ENCODE measurements at places on chromosomes 12 and 14.
A peak's percentile ranks its signal among the peaks of the same experiment; 100 is the strongest.

DNA sequence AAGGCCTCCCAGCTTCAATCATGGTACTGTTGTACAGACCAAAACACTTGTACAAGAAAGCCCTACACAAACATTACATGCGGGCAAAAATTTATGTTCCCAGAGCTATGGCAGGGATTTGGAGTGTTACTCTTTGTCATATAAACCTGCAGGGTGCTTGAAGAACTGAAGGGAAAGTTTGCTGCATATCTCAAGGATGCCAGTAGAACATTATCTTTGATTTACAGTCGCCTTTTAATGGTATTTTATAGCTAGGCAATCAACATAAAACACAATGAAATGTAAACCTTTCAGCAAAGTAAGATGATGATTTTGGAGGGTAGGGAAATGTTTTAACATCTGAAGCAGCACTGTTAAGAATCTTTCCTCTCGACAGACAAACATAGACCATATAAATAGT lies 305.6 kb downstream of the KCNH5 start:
- no peak for DNase-seq

- peak; percentile 21 for DNase-seq
Measured at GRCh38 chr14:61132336-61132735, 148.8 kb downstream of the TMEM30B start.

- no peak for DNase-seq
Measured at GRCh38 chr12:67911275-67911600, 78.0 kb upstream of the IFNG-AS1 start.

GRCh38 chr12:121246893-121247557 lies 37.1 kb downstream of the P2RX4 start:
- no peak for DNase-seq

GRCh38 chr12:14936224-14936861 lies 2.0 kb downstream of the ERP27 start:
- DNase-seq = no peak

- DNase-seq = peak; percentile 66
Measured at GRCh38 chr14:103456167-103456835, 66.3 kb downstream of the CKB start.

- no peak for DNase-seq
Measured at GRCh38 chr12:28683366-28683765, 465.7 kb upstream of the FAR2 start.

GRCh38 chr12:129701631-129702101 lies 202.2 kb downstream of the TMEM132D start:
- DNase-seq = no peak

DNA sequence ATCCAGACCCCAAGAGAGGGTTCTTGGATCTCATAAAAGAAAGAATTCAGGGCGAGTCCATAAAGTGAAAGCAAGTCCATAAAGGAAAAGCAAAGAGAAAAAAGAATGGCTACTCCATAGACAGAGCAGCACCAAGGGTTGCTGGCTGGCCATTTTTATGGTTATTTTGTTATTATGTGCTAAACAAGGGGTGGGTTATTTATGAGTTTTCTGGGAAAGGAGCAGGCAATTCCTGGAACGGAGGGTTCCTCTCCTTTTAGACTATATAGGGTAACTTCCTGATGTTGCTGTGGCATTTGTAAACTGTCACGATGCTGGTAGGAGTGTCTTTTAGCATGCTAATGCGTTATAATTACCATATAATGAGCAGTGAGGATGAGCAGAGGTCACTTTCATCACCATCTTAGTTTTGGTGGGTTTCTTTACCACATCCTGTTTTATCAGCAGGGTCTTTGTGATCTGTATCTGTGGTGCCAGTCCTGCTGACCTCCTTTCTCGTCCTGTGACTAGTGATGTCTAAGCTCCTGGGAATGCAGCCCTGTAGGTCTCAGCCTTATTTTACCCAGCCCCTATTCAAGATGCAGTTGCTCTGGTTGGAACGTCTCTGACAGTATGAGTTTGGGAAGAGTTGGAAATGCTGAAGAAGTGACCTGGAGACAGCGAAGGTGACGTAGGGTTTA lies 100.5 kb downstream of the ZNF664 start:
- DNase-seq = no peak

DNA sequence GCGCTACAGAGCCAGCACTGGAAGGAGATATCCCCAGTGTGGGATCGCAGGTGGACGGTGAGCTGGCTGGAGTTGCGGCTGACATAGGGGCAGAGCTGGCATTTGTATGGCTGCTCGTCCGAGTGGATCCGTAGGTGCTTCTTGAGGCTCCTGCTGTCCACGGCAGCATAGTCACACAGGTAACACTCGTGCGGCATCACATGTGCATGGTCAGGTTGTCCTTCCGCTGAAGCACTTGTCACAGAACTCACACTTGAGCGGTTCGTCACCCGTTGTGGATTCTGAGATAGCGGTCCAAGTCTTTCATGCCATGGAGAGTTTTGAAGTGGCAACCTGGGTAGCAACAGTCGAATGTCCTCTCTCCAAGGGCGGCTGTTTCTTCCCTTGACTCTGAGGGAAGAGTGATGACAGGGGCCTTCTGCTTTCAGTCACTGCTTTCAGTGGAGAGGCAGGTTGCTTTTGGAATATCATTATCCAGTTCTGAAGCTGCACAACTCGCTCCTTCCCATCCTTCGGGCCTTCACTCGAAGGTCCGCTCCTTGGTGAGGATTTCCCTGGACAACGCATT lies 37.0 kb upstream of the SAV1 start:
- no peak for DNase-seq

DNA sequence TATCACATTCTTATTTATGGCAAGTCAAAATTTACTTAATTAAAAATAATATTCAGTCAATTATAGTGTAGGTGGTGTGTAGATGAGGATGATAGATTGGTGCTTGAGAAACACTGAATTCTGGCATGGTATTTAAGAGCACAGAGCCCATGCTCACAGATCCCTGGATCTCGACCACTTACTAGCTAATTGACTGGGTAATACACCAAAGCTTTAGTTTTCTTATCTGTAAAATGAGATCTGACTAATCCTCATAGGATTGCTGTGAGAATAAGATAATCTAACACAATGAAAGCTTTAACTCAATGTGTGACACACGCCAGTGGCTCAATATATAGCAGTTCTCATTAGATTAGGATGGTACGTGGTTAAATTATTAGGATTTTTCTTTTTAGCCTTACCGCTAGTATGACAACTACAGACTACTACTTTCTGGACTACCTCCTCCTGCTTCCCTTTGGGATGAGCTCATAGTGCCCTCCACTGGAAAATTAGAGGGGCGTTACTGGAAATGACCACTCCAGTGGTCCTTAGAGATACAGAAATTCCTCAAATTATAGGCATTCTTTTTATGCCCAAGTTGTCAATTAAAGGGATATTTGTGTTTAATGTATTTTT lies 482.8 kb upstream of the TBX3 start:
- DNase-seq = peak; percentile 59

DNA sequence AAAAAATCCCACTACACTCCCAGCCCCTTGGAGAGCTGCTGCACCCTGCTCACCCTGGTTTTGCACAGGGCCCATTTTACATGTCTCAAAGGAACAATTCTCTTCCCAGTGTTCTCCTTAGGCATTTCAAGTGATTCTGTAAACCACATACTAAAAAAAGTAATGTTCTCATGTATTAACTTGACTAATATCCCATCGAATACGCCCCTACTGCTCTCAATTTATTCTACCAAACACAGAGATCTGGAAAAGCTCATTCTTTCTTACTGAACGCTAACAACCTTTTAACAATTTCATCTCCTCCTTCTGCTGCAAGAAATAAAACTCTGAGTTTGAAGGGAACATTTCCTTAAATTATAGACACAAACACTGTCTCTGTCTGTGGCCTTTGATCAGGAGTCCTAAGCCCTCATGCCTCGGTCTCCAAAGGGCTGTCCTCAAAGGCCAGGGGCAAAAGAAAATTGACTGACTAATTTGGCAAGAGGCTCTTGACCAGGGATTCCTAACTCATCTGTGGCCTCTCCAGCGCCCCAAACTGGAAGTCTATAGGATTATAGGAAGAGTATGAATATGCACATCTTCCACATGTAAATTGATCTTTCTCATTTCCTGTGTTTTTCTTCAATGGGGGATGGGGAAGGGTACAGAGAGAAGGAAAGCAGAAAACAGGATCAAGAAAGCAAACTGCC lies 17.1 kb upstream of the TSPAN11 start:
- peak; percentile 13 for DNase-seq

DNA sequence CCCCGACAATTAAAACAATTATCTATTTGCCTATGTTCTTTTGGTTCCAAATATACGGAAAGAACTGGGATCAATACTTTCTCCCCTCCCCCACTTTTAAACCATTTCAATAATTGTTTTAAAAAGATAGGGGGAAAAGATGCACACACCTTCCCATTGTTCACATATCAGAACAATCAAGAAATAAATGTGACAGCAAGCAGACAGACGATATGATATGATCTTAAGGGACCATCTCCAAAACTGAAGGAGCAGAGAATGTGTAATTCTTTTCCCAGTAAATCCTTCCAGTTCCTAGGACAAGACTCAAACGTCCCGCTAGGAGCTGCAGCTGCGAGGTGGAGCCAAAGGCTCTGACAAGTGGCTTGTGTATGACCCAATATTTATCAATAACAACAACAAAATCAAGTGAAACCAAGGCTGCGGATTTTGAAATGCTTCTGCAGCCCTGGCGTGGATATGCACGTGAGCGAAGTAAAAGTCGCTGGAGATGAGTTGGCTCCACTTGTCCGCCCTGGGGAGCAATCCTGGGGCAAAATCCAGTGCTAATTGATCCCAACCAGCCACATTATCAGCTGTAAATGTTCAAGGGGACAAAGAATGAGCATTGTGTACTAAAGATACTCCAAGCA lies 8.2 kb upstream of the FOXG1 start:
- DNase-seq = no peak

DNA sequence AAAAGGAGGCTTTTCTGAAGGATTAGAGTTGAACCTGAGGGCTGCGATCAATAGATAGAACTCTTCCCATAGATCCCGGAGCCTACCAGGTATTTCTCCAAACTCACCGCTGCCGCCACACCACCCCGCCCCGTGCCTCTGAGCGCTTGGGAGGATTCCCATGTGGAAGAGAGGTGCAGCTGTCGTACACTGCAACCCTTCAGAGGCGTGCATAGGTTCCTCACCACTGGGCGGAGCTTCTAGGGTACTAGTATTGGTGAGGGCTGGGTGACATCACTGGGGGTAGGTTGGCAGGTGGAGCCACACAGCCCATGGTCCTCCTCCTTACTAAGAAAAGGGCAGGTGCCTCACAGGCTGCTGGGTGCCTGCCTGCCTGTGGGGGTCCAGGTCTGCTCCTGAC lies 127.0 kb downstream of the TSPAN9 start:
- DNase-seq = no peak

- no peak for DNase-seq
Measured at GRCh38 chr12:15439459-15439858, 117.2 kb downstream of the PTPRO start.

DNA sequence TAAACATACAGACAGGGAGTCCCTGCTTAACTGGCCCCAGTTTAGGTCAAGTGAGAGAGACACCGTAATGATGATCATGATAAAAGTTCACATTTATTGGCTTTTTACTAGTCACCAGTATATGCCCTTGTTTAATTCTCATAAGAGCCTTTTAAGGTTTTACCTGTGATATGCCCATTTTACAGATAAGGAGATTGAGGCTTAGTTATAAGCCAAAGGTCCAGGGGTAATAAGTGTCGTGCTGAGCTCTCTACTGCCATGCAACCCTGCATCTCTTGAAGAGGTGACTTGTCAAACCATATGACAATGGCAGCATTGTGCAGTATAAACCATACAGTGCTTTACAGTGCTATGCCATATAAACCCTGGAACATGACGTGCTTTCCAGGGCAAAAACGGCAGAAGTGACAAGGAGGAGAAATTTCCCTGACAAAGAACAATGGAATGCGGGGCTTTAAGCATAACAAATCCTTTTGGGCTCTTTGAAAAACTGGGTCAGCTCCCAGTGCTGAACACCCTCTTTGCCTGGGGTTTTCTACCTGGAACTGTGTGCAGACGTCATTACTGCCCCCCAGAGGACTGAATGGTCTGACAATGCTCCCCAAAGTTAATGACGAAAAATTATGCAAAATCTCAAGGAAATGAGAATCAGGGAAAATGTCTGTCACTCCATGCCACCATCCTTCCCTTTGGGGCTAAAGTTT lies 59.7 kb upstream of the C14orf132 start:
- DNase-seq = no peak

GRCh38 chr12:479161-479560 lies 19.4 kb downstream of the B4GALNT3 start:
- no peak for DNase-seq

DNA sequence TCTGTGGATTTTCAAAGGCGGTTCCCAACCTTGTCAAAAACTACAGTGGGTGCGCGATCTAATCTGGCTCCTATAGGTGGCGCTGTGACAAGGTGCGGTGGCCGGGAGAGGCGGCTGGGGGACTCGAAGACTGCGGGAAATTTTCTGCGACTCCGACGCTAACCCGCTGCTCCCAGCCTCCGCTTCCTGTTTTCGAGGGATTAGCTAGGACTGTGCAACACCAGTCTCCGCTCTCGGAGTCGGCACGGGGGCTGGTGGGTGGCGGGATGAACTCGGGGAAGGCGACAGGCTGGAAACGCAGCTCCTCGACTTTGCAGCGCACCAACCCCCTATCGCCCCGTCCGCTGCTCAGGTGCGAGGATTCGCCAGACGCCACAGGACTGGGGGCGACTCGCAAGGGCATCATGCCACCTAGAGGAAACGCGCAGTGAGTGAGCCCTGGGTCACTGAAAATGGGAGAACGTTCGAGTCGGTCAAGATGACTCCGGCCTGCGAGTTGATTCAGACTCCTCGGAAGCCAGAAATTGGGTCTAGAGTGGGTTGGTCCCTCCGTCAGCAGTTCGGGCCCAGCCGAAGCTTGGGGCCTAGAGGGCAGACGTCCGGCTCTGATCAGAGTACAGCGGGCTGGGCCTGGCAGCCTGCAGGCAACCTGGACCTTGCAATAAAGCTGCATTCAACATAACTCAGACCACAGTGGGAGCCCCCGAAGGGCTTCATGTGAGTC lies 5.5 kb upstream of the PAX9 start:
- no peak for DNase-seq

DNA sequence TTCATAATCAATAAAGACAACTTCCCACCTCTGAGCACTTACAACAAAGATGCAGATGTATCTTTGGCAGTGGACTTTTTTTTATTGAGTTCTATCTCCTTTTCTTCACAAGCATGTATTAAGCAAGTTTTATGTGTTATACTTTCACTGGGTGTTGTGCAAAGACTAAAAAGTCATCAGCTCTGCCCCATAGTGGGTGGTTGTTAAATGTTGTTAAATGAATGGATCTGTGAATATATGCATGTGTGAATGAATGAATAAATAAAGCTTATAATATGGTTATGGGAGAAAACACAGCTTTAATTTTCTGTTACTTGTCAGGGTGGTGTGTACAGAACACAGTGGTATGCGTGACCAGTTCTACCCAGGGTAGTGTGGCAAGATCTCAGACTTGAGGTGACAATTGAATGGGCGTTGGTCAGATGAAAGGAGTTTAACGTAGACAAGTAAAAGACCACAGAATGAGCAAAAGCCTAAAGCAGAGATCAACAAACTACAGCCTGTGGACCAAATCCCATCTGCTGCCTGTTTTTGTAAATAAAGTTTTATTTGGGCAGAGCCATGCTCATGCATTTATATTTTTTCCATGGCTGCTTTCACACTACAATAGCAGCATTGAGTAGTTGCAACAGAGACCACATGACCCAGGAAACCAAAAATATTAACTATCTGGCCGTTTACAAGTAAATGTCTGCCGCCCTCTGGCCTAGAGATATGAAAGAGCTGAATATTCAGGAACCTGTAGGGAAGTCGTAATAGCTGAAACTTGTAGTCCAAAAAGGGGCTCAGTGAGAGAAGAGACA lies 207.4 kb upstream of the EEA1 start:
- no peak for DNase-seq
